ENCODE measurements at places on chromosomes 2 and 18.

GRCh38 chr2:240948905-240949790, 43.0 kb downstream of the CROCC2 start:
- peaks cover 2% of the 10 kb centered on the region for H3K4me1 ChIP-seq
- H3K27ac ChIP-seq = no peak overlapping the region

- no peaks in the 10 kb centered on the region for H3K36me3 ChIP-seq
- H3K27me3 ChIP-seq = no peaks in the 10 kb centered on the region
Measured at GRCh38 chr2:134327367-134327766, 73.5 kb downstream of the MGAT5 start.

GRCh38 chr2:70706026-70706795, 61.8 kb downstream of the ADD2 start:
- H3K27me3 ChIP-seq = no peaks in the 10 kb centered on the region
- H3K27ac ChIP-seq = no peak overlapping the region
- H3K36me3 ChIP-seq = no peaks in the 10 kb centered on the region
- no peak overlapping the region for H3K4me3 ChIP-seq

DNA sequence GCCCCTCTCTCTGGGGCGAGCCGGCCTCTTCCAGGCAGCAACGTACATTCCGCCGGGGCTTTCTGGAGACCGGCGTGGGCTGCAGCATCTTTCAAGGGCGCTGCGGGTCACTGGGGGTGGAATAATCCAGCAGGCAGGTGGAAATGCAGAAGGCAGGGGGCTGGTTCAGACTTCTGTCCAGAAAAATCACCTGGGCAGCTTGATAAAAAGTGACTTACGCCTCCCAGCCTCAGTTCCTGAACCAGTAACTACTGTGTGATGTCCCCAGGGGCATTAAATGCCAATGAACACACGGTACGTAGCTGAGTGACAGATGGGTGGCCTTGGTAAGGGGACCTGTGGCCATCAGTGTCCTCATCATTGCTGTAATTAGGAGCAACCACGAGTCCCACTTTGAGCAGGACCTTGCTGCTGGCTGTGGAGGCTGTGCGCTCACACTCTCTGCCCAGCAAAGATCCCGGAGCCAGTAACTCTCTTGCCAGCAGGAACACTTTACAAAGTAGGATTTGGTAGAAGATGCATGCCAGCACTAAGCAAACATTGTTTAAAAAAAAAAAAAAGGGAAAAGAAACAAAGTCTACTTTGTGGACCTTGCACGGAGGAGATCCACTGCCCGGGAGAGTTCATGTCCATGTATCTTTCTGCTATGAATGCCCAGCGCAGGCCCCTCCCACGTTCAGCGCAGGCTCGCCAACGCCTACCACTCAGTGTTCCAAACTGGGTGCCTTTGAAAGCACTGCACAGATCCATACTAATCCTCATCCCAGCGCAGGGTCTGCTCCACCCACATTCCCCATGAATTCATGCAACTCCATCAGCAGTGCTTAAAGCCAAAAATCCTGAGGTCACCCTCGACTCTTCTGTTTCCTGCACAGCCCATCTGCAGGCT, 177.3 kb downstream of the HDAC4 start:
- no peak for DNase-seq
- peaks cover 41% of the 10 kb centered on the region for H3K4me1 ChIP-seq
- H3K27me3 ChIP-seq = no peaks in the 10 kb centered on the region
- no peaks in the 10 kb centered on the region for H3K36me3 ChIP-seq
- no peak overlapping the region for H3K27ac ChIP-seq
- H3K4me3 ChIP-seq = peak overlapping the region; percentile 71

DNA sequence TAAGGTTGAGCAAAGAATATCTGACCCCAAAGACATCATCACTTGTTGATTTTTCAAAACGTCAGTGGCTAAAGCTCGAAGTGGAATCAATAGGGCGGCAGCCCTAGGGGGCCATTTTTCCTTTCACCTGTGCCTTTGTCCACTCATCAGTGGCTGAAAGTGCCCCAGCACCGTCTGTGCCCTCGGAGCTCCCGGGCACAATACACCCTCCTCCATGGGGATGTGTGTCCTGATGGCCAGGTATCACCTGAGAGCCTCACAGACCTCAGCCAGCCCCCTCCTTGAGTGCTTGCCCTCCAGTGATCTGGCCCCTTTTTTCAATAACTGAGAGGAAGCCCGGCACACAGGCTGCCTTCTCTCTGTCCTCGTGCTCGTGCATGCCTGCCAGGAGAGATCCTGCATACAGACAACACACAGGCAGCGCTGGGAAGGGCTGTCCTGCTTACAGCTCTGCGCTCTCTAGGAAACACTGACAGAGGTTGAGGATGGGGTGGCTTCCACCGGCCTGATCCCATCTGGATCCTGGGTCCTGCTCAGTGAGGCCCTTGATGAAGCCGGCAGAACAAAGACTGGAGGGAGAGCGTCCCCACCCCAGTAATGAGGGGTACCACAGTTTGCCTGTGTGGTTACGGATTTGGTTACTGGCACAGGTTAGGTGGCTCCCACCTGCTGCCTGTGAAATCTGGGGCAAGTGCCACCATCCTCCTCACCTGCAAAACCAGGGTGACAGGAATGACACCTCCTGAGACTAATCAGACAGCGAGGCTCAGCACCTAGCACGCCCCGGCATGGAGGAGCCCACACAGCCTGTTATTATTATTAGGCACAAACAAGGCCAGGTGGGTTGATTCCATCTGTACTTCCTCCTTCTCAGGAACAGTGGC, 197.5 kb upstream of the RAB6C start:
- H3K27ac ChIP-seq = no peak overlapping the region
- DNase-seq = no peak
- no peaks in the 10 kb centered on the region for H3K27me3 ChIP-seq
- H3K4me3 ChIP-seq = no peak overlapping the region
